ENCODE measurements at places on chromosomes 16 and 17.
A peak's percentile ranks its signal among the peaks of the same experiment; 100 is the strongest.

DNA sequence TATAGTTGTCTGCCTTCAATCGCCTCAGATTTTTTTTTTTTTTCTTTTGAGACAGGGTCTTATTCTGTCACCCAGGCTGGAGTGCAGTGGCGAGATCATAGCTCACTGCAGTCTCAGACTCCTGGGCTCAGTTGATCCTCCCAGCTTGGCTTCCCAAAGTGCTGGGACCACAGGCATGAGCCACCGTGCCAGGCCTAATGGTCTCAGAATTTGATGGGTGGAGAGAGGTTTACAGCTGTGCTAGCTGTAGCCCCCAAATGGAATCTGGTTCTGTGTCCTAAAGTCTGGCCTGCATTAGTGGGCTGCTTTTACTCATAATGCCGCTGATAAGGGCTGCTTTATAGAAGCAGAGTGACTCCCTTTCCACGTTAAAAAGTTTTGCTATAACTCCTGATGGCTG lies 5.1 kb downstream of the ZNRF1 start:
- DNase-seq = no peak

- no peak for DNase-seq
Measured at GRCh38 chr16:8199390-8199789, 390.9 kb downstream of the TMEM114 start.

DNA sequence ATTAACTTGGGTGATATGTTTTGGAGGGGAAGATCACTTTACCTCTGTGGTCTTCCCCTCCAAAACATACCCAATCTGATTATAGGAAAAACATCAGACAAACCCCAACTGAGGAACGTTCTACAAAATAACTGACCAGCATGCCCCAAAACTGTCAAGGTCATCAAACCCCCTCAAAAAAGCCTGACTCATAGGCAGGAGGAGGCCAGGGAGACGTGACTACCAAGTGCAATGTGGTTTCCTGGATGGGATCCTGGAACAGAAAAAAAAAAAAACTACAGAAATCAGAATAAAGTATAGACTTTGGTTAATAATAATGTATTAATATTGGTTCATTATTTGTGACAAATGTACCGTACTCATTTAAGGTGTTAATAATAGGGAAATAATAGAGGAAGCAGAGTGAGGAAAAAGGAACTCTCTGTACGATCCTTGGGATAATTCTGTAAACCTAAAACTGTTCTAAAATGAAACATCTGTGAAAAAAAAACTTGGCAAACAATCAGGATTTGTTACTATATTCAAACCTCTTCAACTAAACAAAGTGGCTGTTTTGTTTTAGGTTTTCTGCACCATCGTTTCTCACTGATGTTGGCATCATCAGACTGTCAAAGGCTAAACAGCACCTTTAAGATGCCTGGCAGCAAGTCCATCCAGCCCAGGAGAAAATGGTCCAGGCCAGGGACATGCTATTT lies 266.7 kb upstream of the SDK2 start:
- DNase-seq = no peak

GRCh38 chr17:64161380-64162176 lies 31.6 kb upstream of the ERN1 start:
- DNase-seq = no peak

GRCh38 chr17:72525225-72526015 lies 404.6 kb downstream of the SOX9 start:
- no peak for DNase-seq

DNA sequence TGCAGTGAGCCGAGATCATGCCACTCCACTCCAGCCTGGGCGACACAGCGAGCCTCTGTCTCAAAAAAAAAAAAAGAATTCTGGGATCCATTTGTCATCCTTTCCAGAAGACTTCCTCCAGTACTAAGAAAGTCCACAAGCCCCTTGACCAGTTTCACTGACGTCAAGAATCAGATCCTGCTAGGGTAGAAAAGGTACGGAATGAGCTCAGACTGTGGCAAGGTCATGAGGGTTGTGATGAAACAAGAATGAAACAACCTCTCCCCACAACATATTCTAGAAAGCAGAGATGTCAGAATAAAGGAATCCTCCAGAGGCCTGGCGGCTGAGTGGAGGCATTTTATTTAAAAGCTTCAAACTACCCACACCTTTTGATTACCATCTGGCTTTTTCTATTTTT lies 29.9 kb downstream of the TRAF4 start:
- no peak for DNase-seq

GRCh38 chr17:19727501-19728078 lies 11.2 kb upstream of the SLC47A2 start:
- no peak for DNase-seq

DNA sequence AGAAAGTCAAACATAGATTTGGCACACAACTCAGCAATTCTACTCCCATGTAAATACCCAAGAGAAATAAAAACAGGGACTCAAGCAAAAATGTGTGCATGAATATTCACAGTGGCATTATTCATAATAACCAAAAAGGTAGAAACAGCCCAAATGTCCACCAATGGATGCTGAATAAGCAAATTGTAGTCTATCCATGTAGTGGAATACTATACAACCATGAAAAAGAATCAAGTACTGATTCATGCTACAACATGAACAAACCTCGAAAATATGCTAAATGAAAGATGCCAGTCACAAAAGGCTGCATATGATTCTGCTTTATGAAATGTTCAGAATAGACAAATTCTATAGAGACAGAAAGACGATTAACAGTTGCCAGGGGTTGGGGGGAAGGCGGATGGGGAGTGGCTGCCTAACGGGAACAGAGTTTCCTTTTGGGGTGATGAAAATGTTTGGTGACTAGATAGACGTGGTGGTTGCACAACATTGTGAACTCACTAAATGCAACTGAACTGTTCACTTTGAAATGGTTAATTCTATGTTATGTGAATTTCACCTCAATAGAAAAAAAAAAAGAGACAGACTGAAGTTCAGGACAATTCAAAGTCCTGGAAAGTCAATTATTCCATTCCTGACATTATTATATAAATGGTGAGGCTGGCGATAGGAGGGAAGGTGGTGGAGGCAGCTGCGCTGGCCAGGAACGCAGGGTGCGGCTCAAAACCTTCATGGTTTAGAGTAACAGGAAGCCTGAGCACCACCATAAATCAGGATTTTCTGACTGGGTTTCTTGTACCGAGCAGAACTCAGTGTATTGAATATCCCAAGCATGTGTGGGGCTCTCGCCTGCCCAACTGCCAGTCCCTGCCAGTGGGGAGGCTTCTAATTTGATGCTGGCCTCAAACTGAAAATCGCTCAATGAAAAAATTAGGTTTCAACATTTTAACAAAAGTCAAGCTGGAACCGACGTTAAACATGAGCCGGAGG lies 300.9 kb downstream of the C16orf95 start:
- no peak for DNase-seq

- no peak for DNase-seq
Measured at GRCh38 chr17:81572563-81573168, 20.5 kb upstream of the FAAP100 start.

DNA sequence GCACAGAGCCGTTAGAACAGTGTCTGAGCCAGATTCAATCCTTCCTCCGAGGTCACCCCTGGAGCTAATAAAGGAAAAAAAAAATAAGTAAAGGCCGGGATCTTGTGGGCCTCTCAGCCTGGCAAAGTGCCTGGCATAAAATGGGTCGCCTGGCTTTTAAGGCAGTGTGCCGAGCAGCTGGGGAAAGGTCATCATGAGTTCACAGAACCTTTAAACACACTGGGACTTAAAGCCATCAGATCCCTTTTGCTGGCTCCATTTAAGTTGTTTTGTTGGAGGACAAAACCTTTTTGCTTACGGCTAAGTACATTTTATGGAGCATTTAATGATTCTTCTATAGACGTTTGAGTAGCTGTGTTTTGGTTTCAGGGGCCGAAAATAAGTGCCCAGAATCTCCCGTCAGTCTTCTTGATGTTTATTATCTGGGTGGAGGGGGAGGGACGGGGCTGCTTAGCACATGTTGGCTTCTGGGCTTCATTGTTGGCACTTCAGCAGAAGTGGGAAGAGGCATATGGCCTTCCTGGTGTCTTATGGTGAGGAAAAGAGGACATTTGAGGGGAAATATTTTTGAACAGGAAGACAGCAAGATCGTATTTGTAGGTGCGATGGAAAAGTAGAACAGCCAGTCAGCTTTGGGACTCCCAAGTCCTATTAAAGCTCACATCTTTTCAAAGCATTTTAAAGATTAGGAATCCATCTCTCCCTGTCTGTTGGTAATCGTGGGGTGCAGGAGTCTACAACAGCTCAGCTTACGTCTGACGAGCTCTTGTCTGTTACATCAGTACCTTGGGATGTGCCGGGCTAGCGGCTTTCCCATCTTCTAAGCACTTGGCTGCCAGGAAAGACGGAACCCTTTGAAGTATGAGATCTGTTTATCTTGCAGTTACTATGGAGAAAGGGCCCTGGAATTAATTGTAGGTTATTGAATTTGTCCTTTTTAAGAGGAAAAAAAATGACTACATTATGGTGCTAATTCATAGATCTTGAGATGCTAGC lies 31.1 kb downstream of the RBFOX1 start:
- no peak for DNase-seq

GRCh38 chr16:12658506-12658905 lies 145.2 kb downstream of the CPPED1 start:
- no peak for DNase-seq

DNA sequence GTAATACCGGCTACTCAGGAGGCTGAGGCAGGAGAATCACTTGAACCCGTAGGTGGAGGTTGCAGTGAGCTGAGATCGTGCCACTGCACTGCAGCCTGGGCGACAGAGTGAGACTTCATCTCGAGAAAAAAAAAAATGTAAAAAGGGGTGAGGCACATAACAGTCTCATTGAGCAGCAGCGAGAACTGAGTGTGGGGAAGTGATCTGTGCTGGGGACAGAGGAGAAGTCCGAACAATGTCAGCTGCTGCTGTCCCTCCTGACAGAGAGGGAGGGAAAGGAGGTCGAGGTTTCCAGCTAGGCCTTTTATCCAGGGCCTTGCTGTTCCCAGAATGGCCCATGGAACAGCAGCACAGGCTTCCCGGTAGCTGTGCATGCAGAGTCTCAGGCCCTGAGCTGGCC lies 14.0 kb downstream of the C16orf74 start:
- DNase-seq = no peak

GRCh38 chr17:351875-352420 lies 659 bp downstream of the RPH3AL start:
- DNase-seq = no peak

DNA sequence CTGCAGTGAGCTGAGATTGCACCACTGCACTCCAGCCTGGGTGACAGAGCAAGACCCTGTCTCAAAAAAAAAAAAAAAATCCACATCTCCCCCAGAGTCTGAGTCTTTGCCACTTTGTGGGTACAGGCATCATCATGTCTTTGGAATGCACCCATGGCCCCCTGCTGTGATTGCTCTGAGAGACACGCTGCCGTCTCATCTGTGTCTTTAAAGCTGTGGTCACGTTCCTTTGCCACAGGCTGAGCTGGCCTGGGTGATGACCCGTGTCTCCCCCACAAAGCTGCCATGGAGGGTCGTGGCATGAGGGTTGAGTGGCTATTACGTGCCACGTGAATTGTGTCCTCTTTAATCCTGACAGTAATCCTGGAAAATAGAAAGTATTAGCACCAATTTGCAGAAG lies 20.2 kb downstream of the CRISPLD2 start:
- no peak for DNase-seq

DNA sequence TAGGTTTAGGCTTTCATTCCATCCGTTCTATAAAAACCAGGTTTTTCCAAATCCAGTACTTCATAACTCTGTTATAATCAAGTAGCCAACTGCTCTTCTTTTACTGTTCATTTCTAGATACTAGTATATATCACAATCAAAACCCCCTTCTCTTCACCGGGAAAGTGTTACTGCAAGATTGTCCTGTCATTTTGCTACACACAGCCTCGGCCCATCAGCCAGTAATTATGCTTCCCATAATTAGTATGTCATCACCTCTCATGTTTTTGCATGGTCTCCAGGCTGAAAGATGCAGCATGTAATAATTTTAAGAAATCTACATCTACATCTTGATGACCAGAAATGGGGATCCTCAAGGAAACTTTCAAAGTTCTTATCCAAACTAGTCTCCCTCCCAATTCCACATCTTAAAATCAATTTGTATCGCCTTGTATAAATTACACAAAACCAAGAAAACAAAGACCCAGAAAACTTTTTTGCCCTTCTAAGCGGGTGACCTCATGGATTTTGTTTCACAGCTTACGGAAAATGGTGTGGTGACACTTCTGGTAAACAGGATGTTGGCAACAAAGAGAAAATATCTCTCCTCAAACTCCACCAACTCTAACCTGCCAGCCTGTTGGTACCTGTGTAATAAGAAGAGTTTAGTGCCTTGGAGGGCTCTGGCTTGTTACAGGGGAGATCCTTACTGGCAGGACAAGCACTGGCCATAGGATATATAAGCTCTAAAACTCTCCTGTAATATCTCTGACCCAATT lies 9.3 kb downstream of the TACO1 start:
- peak; percentile 42 for DNase-seq

DNA sequence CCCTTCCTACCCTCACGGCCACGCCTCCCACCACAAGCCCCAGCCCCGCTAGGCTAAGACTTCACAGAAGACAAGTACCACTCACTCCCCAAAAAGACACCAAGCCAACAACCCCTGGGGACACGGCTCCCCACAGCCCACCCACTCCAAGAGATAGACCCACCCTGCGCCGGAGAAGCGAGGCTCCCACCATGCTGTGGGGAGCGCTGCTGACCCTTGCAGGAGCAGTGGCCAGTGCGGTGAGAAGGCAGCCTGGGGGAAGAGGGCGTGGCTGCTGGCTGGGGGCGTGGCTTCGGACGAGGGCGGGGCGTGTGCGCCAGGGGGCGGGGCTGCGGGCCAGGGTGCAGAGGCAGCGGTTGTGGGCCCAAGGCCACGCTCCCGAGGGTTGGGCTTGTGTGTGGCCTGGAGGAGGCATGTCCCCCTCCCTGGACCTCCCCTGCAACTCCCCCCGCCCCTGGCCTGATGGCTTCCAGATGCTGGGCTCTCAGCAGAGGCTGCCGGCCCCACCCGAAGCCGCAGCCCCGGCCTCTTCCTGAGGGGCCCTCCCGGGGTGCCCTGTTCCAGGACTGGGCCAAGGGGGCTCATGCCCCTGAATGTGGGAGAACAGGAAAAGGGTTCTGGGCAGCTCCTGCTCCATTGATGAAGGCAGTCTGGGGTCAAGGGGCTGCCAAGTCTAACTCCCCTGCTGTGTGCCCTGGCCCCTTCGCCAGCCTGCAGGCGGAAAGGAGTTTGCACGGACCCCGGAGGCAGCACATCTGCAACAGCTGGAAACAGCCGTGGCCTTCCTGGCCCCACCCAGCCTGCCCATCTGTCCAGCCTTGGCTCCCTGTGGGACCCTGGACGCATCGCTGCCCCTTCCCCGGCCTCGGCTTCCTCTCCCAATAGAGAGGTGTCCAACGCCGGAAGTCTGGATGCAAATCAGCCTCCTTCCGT lies 9.1 kb downstream of the TFAP4 start:
- DNase-seq = no peak
